ENCODE measurements at places on chromosomes 13 and 19.
A peak's percentile ranks its signal among the peaks of the same experiment; 100 is the strongest.

DNA sequence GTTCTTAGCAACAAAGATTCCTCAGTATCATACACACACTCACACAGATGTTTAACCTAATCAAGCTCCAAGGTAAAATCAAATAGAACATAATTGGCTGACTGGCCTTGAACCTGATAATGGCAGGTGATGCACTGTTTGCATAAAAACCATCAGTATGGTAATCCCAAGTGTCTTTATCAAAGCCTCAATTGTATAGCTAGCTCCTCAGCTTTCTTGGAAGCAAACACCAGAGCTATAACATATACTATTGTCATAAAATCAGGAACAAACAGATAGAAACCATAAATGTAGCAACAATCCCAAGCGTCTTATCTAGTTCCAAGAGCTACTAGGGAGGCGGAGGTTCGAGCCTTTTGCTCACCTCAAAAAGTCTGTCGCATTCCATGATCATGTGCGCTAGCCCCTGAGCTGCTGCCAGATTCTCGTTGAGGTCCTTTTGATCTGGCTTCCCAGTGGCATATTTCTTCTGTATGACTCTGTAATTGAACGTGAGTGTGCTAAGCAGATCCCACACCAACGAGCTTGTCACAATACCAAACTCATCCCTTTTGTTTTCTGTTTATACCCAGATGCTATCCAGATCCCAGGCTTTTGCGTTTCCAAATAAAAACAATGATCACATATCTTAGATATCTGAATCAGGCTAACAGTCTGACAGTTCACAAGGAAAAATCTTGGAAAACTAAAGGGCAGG is 95.3 kb downstream of the KL start:
- DNase-seq, result no peak

GRCh38 chr13:64626105-64626504 is 2604.0 kb downstream of the PCDH9 start:
- no peak for DNase-seq

- no peak for DNase-seq
Observed at GRCh38 chr19:28456252-28456651, 756.7 kb downstream of the UQCRFS1 start.

- no peak for DNase-seq
Observed at GRCh38 chr13:90448466-90449037, 898.9 kb upstream of the MIR17HG start.

DNA sequence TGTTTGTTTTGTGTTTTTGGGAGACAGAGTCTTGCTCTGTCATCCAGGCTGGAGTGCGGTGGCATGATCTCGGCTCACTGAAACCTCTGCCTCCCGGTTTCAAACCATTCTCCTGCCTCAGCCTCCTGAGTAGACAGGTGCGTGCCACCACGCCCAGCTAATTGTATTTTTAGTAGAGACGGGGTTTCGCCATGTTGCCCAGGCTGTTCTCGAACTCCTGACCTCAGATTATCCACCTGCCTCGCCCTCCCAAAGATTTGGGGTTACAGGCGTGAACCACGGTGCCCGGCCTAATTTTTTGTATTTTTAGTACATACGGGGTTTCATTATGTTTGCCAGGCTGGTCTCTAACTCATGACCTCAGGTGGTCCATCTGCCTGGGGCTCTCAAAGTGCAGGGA is 8.3 kb upstream of the ZNF681 start:
- no peak for DNase-seq

- DNase-seq, result no peak
Observed at GRCh38 chr19:41623360-41623759, 3.5 kb downstream of the CEACAM4 start.

DNA sequence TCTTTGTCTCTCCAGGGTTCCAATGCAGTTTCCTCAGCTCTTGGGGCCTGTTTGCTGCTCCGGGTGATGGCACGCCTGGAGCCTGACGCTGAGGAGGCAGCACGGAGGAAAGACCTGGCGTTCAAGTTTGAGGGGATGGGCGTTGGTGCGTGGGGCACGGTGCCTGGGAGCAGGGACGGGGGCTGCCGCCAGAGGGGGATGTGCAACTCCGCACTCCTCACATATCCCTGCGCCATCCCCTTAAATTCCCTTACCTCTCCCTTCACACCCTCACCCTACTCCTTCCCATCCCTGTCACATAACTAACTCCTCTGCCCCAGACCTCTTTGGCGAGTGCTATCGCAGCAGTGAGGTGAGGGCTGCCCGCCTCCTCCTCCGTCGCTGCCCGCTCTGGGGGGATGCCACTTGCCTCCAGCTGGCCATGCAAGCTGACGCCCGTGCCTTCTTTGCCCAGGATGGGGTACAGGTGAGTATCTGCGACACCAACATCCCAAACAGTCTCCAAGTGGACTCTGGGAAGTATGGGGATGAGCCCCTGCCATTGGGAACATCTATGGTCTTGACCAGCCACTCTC is 31.1 kb downstream of the TRPM4 start:
- DNase-seq, result no peak

GRCh38 chr13:51330791-51331190 is 8.7 kb upstream of the SERPINE3 start:
- no peak for DNase-seq

- DNase-seq, result no peak
Observed at GRCh38 chr13:113731192-113732175, 27.5 kb upstream of the TMEM255B start.

DNA sequence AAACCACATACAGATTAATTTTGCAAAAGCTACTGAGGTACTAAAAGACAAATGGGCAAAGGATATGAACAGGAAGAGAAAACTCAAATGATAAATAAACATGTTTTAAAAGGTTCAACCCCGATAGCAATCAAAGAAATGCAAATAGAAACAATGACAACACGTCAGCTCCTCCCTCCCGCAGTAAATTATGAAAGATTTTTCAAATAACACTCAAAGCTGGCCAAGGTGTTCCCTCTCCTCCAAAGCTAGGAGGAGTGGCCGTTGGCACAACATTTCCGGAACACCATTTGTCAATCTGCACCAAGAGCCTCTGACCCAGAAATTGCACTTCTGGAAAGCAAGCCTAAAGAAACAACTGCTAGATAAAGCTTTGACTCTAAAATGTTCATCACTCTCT is 28.3 kb downstream of the INSR start:
- no peak for DNase-seq

DNA sequence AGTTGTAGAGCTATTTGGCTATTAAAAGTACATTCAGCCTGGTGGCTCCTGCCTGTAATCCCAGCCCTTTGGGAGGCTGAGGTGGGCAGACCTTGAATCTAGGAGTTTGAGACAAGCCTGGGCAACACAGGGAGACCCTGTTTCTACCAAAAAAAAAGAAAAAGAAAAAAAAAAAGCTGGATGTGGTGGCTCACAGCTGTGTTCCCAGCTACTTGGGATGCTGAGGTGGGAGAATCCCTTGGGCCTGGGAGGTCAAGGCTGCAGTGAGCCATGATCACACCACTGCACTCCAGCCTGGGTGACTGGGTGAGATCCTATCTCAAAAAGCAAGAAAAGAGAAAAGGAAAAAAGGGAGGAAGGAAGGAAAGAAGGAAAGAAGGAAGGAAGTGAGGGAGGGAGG is 9.6 kb upstream of the IZUMO2 start:
- DNase-seq, result no peak

- DNase-seq, result no peak
Observed at GRCh38 chr19:18397242-18398202, at the start of gene LRRC25. Gene LRRC25, minus strand, starts transcription at chr19:18397622. Its CDS starts 659 bp downstream, at chr19:18396963.

DNA sequence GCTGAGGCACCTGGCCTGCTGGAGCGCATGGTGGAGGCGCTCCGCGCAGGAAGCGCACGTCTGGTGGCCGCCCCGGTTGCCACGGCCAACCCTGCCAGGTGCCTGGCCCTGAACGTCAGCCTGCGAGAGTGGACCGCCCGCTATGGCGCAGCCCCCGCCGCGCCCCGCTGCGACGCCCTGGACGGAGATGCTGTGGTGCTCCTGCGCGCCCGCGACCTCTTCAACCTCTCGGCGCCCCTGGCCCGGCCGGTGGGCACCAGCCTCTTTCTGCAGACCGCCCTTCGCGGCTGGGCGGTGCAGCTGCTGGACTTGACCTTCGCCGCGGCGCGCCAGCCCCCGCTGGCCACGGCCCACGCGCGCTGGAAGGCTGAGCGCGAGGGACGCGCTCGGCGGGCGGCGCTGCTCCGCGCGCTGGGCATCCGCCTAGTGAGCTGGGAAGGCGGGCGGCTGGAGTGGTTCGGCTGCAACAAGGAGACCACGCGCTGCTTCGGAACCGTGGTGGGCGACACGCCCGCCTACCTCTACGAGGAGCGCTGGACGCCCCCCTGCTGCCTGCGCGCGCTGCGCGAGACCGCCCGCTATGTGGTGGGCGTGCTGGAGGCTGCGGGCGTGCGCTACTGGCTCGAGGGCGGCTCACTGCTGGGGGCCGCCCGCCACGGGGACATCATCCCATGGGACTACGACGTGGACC is 9.7 kb upstream of the STRN4 start:
- DNase-seq, result no peak

DNA sequence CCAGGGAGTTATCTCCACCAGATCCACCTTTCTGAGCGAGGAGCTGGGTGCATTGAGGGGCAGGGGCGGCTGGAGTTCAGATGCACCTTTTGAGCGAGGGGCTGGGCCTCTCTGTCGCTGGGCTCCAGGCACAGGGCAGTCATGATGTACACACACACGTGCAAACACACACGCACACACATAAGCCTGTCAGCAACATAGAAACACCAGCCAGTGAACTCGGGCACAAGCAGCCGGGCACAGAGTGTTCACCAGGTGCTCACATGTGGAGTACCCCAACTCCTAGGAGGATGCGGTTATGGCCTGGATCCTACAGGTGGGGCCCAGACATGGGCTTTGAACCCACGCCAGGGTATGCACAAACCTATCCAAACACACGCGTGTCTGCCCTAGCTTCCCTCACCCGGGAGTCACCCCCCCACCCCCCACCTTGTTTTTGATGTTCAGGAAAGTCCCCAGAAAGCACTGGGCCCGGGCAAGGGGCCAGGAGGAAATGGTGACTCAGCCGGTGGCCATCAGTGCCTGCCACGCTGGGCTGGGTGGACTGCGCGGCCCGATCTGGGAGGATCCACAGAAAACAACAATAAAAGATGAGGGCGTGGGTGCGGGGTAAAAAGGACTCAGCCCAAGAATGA is 13.3 kb downstream of the ARRDC2 start:
- peak; percentile 64 for DNase-seq

DNA sequence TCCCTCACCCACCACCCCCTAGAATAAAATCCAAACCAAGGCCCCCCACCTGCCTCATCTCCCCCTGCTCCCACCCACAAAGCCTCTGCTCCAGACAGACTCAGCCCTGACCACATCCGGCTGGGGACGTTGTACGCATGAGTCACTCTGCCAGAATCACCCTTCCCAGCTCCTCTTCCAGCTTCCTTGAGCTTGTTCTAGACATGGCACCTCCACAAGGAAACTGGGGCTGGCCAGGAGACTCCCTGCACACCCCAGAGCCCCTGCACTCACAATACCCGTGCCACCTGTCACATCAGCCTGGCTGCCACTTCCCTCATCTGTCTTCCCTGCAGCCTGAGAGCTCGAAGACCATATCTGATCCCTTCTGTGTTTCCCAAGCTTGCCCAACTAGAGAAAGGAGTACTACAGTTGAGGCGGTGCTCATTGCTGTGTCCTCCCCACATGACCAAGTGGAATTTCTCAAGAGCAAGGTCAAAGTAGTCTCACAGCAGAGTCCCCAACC is 9.7 kb downstream of the DEDD2 start:
- no peak for DNase-seq

GRCh38 chr19:29404951-29405727 is 120.7 kb upstream of the VSTM2B start:
- no peak for DNase-seq

GRCh38 chr13:113953561-113953960 is 20.3 kb downstream of the C13orf46 start:
- DNase-seq, result no peak

- no peak for DNase-seq
Observed at GRCh38 chr13:31801088-31801487, 61.8 kb downstream of the RXFP2 start.

DNA sequence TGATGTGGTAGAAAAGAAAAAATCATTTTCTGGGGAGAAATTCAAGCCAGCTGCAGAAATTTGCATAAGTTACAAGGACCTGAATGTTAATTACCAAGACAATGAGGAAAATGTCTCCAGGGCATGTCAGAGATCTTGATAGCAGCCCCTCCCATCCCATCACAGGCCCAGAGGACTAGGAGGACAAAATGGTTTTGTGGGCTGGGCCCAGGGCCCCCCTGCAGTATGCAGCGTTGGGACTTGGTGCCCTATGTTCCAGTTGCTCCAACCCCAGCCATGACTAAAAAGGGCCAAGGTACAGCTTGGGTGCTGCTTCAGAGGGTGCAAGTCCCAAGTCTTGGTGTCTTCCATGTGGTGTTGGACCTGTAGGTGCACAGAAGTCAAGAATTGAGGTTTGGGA is 76.6 kb upstream of the SOX1 start:
- DNase-seq, result no peak

DNA sequence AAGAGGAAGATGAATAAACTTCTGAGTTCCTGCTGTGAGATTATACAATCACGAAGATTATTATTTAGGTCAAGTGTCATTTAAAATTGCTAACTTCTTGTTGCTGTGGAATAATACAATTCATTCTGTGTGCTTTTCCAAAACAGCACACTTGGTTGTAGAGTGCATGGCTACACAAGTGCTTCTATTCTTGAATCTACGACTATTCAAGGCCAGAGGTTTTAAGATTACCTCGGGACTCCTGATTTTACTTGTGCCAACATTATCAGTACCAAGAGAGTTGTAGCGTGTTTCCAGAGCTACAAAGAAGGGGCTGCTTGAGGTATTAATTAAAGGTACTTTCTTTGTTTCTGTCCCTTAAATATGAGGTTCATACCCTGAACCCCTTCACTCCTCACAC is 234.0 kb upstream of the PCDH9 start:
- no peak for DNase-seq

GRCh38 chr19:15332311-15332996 is at the start of gene BRD4:
Gene BRD4, minus strand, starts transcription at chr19:15332539. Its CDS starts 59,440 bp downstream, at chr19:15273099.
- DNase-seq, result peak; percentile 66

DNA sequence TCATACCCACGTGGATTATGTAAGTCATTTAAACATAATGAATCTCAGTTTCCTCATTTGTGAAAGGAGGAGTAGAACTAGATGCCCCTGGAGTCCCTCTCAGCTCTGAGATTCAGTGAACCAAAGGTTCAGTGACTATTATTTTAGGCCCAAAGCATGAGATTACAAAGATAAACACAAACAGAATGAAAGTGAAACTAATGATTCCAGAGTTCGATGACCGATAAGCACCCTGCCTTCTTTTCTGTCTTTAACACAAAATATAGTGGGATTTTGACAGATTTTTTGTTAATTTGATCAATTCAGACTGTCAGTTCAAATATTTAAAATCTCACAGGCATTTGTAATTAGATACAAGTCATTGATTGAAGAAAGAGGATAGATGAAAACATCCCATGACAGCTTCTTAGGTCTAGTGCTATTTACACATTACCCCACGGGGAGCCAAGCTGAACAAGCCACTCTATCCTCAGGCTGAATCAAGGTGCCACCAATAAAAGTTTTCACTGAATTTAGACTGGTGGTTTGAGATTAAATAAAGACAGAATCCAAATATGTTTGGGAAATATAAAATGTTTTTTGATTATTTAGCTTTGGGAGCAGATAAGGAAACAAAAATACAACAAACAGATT is 64.6 kb upstream of the RAP2A start:
- no peak for DNase-seq

GRCh38 chr13:19048381-19048780 is 133.2 kb downstream of the TUBA3C start:
- DNase-seq, result no peak

GRCh38 chr19:32022731-32023563 is 322.5 kb upstream of the ZNF507 start:
- DNase-seq, result no peak

- no peak for DNase-seq
Observed at GRCh38 chr19:2952953-2953481, 8.2 kb upstream of the ZNF77 start.

Data from activated CD4-positive, alpha-beta T cell treated with anti-CD3 and anti-CD28 coated beads for 1 hour (primary cell).